ENCODE measurements at places on chromosomes 13 and 19.
A peak's percentile ranks its signal among the peaks of the same experiment; 100 is the strongest.

DNA sequence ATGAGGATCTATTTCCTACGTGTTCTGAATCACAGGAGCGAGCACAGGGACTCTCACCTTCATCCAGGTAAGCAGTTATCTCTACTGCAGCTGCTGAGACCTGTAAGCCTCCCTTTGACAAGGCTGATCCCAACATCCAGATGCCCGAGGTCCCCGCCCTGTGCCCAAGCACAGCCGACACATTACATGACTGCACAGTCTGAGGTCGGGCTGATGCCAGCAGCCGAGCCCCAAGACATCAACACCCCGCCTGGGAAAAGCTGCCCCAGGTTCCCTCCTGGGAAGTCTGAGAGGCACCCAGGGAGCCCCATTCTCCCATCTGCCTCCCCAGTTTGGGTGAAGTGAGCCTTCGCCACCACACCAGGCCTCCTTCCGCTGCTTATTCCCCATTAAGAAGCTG is 95.9 kb downstream of the COL4A1 start:
- no peak for DNase-seq

GRCh38 chr19:30293051-30293785 is 79.0 kb upstream of the ZNF536 start:
- DNase-seq = no peak

GRCh38 chr19:46159418-46160232 is 11.6 kb downstream of the IGFL2 start:
- DNase-seq = no peak

DNA sequence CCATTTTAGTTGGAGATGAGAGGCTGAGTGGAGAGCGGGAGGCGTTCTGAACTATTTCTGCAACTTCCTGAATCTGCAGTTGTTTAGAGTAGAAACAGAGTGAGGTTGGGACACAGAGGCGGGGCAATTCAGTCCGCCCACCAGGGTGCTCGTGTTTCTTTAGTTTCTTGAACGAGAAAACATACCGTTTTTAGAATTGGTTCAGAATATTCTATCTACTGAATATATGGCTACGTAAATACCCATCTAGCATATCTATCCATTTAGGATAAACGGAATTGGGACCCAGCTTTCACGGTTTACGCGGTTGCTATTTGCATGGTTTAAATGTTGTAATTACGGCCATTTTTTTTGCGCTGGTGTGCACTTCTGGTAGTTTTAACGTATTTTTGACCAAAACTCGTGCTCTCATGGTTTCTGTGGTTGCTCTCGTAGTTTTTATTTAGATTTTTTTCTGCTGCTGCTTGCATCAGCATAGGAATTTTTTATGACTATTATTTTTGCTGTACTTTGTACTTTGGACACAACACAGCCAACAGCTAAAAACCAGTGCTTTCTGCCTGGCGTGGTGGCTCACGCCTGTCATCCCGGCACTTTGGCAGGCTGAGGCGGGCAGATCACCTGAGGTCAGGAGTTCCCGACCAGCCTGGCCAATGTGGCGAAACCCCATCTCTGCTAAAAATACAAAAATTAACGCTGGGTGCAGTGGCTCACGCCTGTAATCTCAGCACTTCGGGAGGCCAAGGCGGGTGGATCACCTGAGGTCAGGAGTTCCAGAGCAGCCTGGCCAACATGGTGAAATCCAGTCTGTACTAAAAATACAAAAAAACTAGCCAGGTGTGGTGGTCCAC is 32.7 kb downstream of the TIMM13 start:
- DNase-seq = no peak

DNA sequence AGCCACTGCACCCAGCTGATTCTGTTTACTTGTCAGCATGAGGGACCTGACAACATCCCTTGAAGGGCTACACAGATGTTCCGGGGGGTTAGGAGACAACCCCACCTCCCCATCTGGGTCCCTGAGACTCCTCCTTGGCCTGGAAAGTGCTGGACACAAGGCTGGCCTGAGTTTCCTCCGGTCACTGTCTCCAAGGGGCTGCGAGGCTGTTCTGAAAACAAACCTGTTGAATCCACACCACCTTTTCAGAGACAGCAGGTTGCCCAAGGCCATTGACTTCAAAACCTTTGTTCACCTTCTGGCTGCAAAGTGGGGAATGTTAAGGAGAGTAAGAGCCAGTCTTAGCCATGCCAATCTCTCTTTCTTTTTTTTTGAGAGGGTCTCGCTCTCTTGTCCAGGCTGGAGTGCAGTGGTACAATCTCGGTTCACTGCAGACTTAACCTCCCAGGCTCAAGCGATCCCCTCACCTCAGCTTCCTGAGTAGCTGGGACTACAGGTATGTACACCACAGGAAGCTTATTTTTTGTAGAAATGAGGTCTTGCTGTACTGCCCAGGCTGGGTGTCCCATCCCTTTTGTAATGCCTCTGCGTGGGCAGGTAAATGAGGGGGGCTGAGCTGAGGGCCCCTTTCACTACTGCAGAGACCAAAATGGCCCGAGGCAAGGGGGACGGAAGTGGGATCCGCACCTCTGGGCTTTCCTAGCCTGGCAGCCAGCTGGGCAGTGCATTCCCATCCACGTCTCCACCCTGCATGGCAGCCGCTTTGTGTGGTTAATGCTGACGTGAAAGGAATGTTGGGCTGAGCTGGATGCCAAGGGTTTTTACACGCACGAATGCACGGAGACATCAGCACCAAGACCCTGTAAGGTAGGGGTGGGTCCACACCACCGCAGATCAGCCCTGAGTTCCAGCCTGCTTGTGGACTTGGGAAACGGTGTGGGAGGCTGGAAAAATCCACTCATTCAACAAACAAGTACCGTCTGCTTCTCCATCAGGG is 1.9 kb upstream of the ZNF628 start:
- DNase-seq = peak; percentile 44

DNA sequence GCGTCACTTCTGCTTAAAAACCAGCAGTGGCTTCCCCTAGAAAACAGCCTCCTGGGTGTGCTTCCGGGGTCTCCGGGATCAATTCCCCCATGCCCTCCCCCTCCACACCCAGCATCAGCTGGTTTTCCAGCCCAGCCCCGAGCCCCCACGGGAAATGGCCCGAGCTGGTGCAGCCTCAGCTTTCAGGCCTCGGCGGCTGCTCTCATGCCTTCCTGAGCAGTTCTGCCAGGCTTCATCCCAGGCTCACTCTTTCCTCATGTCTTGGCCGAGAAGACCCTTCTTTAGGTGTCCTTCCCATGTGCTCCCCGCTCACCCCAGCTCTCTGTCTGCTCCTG is 103.1 kb upstream of the RNF113B start:
- no peak for DNase-seq

- no peak for DNase-seq
Observed at GRCh38 chr19:13718733-13719132, 45.6 kb upstream of the MRI1 start.

- no peak for DNase-seq
Observed at GRCh38 chr13:112772539-112772909, 82.7 kb downstream of the ATP11A start.

GRCh38 chr13:43058831-43059230 is 35.4 kb downstream of the DNAJC15 start:
- no peak for DNase-seq

DNA sequence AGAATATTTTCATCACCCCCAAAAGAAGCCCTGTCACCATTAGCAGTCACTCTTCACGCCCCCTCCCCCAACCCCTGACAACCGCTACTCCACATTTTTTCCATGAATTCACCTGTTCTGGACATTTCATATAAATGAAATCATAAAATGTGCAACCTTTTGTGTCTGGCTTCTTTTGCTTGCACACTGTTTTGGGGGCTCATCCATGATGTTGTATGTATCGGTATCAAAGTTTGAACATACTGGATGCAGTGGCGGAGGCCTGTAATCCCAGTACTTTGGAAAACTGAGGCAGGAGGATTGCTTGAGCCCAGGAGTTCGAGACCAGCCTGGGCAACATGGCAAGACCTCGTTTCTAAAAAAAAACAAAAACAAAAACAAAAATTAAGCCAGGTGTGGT is 7.2 kb downstream of the GADD45B start:
- DNase-seq = no peak

GRCh38 chr13:53822136-53822535 is 793.5 kb downstream of the OLFM4 start:
- DNase-seq = no peak

GRCh38 chr19:5018224-5019015 is 49.5 kb downstream of the KDM4B start:
- DNase-seq = no peak

DNA sequence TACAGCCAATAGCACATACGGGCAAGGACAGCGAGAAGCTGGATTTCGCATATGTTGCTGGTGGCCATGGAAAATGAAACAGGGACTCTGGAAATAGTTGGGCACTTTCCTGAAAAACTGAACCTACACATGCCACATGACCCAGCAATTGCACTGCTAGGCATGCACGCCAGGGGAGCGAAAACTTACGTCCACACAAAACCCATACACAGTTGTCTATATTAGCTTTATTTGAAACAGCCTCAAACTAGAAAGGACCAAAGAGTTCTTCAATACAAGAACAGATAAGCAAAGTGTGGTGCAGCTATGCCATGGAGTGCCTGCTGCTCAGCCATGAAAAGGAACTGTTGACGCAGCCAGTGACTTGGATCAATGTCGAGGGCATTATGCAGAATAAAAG is 7.3 kb upstream of the SPACA7 start:
- no peak for DNase-seq

GRCh38 chr19:51531349-51532315 is at the start of gene SIGLEC6:
Gene SIGLEC6 (minus strand): TSS chr19:51531670. CDS start chr19:51531648, 22 bp downstream.
- DNase-seq = no peak

DNA sequence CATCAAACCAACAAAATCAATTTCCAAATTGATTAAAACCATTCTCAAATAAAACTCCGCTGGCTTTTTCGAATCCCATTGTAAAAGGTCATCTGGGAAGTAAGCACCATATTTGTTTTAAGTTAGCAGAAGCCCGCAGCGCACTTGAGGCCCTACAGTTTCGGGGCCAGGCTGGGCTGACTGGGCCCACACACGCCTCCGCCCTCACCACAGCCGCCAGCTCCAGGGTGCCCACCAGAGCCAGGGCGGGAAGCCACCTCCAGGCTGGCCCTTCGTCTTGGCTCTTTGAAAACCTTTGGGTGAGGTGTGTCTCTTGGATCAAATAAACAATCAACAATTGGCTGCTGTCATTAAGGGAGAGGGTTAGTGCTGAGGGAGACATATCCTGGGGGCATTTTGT is 133.3 kb downstream of the SOX1 start:
- no peak for DNase-seq

GRCh38 chr13:47066226-47066625 is 169.4 kb upstream of the HTR2A start:
- DNase-seq = no peak

GRCh38 chr19:10895920-10896319 is 24.6 kb downstream of the CARM1 start:
- DNase-seq = no peak

GRCh38 chr19:4493929-4494690 is 22.0 kb downstream of the HDGFL2 start:
- DNase-seq = no peak

DNA sequence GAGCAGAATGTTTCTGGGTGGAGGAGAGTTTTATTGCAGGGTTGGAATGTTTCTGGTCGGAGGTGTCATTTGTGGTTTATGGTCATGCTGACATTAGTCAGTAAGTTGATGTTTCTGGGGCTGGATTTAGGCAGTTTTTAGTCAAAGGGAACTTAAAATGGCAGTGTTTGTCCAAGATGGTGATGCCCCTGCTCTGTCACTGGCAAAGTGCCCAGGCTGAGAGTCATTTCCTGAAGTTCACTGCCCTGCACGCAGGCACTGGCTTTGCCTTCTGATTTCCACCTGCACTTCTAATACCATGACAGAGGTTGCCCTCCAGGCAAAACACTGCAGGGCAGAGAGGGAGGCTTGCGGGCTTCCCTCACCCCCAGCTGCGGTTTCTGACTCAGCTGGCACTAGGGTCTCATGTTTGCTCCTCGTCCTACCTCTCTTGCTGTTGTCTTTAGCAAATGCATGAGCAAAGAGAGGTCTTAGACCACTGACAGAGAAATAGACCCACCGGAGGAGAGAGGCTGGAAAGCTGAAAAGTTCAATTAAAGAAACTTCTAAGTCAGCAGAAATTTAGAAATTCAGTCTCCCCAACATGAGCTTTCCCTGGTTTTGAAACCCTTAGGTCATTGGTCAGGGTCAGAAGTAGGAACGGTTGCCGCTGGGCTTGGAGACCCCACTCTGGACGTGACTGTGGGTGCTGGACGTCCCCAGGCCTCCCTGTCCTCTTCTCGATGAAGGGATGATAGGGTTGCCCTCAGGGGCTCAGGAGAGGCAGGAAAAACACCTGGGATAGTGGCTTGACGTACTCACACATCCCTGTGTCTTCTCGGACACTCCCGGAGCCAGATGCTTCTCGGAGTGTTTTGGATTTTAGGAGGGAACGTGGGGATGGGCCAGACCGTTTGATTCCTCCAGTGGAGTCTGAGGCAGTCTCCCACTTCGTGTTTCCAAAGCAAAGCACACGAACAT is 26.3 kb downstream of the TMEM255B start:
- peak; percentile 81 for DNase-seq

DNA sequence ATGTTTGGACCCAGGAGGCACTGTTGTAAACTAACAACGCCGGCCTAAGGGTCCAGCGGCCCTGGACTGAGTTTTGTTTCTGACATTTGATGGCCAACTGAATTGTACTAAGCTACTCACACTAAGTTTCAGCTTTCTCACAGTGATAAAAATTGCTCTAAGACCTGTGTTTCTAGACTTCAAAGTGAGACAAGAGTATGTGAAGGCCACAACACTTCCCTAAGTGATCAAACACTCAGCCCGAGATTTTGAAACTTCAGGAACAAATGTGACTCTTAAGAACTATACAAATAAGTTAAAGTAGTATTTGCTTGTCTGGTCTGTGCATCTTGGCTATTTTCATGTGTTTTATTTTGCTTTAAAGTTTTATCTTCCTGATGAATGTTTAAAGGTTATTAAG is 30.2 kb downstream of the EFNB2 start:
- DNase-seq = no peak

- DNase-seq = peak; percentile 39
Observed at GRCh38 chr19:49850487-49851342, at the start of gene PTOV1. Gene PTOV1 (plus strand): TSS chr19:49851159.

- DNase-seq = peak; percentile 43
Observed at GRCh38 chr13:46168341-46168740, 13.6 kb downstream of the LCP1 start.

GRCh38 chr13:39599842-39600241 is 3.2 kb downstream of the LHFPL6 start:
- no peak for DNase-seq

DNA sequence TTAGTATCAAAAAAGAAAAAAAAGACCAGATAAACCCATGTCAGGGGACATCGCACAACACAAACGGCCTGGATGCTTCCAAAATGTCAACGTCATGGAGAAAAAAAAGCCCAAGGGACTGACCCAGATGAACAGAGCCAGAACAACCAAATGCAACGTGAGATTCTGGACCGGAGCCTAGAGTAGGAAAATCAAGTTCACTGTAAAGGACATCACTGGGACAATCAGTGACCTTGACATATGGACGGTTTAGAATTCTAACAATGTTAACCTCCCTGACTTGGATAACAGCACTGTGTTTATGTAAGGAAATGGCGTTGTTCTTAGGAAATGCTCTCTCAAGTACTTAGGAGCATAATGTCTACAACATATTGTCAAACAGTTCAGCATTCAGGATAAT is 15.1 kb upstream of the EMP3 start:
- DNase-seq = no peak

GRCh38 chr19:44903602-44904425 is 1.8 kb upstream of the APOE start:
- DNase-seq = no peak

All from epithelial cell of prostate (primary cell).